Suppressor macrophage treated with lipopolysaccharide for 4 hours (primary cell): ENCODE measurements at places on chromosomes 1 and 21.

DNA sequence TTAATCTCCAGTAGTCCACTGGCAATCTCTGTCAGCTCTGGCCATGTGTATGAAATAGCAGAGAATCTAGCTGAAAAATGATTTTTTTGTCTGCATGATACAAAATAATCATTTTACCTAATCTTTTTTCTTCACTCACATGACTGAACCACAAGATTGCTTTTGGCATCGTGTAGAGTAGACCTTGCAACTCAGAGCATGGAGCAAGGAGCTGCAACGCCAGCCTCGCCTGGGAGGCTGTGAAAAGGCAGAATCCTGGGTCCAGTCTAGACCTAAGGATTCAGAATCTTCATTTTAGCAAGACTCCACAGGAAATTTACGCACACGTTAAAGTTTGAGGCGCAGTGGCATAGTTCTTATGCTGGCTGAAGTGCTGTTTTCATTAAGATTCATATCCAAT lies 40.2 kb downstream of the TOMM20 start:
- DNase-seq, result no peak

DNA sequence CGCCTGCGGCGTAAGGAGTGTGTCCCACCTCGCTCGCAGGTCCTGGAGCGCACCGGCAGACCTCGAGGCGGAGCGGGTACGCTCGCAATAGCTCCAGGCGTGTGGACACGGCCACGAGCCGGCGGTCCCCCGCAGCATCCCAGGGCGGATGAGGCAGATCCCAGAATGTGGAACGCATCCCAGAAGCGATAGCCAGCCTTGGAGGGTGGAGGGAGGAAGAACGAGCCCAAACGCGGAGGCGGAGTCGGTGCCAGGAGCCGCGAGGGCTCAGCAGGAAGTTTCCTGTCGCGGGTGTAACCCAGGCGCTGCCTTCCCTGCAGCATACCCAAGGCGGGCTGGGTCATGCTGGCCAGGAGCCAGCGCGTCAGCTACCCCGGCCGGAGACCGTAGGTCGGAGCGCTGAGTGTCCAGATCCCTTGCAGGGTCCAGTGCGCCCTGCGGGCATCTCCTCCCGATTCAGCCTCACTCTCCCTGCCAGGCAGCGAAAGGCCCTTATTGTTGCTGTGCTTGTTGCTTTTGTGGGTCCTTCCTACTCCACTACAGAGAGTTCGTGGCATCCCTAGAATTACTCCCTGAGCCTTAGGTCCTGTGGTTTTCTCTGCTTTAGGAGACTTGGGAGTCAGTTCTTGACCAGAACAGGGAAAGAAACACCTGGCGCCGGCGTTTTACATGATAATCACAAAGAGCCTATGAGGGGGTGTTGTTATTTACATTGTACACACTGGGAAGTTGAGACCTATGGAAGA lies 27.7 kb downstream of the STYXL2 start:
- DNase-seq, result peak; percentile 40

GRCh38 chr1:81550753-81551152 lies 250.0 kb upstream of the ADGRL2 start:
- no peak for DNase-seq

DNA sequence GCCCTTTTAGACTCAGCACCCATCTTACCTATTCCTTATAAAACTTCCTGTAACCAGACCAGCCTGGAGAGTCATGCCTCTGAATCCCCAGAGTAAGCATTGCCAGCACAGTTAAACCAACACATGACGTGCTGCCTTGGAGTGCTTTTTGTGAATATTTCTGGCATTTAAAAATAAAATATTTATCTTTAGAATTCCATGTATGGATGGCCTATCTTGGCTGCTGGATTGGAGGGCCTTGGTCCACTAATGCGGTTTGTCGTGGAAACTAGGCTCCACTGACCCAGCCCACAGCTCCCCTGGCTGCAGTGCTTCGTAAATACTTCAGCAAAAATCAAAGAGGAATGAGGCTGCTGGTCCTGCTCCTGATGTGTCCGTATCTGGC lies 17.5 kb downstream of the MTARC1 start:
- no peak for DNase-seq

DNA sequence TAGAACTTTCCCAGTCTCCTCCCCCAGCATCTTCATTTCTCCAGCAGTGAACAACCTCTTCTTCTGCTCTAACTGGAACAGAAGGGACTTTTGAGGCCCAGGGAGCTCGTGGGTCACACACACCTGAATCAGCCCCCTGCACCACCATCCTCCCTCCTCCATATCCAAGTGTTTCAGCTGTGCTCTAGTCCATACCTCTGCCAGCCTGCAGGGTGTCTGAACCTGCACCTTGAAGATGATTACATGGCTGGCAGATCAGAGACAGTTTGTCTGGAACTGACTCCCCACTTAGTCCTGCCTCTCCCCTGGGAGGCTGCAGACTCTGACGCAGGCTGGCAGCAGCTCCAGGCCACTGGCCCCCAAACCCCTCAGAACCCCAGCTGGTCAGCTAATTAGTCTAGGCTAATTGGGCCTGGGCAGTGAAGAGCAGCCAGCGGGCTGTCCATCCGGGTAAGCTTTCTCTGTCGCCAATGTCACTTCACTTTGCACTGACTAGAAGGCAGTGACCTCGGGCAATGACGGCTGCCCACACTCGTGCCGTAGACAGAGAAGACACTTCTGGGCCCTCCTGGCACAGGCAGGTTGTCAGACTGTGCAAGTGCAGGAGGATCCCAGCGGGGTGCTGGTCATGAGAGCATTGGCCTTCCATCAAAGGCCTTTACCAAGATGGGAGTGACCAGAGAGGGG lies 12.2 kb downstream of the CAMK1G start:
- no peak for DNase-seq

- DNase-seq, result no peak
These were observed 13.5 kb downstream of the VANGL1 start for GRCh38 chr1:115655306-115655663.

DNA sequence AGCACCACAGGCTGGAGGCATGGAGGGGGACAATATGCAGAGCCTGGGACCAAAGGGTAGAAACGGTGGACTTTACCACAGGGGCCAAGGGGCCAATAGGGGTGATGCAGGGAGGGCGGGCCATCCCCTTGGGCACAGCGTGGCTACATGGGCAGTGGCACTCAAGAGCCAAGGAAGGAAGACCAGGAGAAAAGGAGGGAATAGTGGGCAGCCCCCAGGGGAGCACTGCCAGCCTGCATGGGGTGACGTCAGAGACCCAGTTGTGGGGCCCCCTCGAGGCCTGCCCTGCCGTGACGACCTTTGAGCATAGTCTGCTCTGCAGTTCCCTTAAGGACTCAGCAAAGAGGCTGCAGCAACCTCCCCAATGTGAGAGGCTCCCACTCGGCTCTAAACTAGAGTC lies 95.5 kb upstream of the TMPRSS2 start:
- DNase-seq, result no peak

DNA sequence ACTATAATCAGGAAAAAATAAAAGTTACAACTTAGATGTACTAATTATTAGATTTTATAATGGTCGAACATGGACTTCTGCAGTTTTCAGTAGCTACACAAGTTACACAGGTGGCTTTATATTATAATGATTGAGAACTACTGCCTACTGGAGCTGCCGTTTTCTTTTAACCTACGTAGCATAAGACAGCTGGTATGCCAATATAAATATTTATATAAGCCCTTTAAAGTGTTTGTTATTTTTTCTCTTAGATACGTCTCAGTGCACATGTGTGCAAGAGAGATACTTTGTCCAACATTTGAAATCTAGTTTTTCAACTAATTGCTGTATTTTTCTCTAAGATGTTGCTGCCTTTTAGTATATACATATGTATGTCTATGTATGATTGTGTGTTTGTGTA lies 42.4 kb downstream of the PDC start:
- DNase-seq, result no peak

DNA sequence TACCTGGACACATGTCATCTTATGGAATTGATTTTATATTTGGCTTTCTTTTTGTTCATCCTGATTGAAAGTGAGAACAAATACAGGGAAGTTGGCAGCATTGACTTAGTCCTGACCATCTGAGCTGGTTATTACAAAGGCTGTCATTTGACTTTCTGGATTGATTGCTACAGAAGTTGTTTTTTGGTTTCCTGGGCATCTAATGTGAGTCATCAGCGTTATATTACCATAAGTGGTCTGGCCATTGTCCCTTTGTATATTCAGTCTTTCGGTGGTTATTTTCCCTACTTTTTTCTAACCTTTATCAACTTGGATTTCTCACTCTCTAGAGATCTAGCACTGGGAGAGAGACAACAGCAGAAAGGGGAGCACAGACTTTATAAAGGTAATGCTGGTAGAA lies 1646.5 kb downstream of the MRPL39 start:
- DNase-seq, result peak; percentile 12

GRCh38 chr1:88330201-88330600 lies 353.9 kb upstream of the PKN2 start:
- DNase-seq, result no peak

DNA sequence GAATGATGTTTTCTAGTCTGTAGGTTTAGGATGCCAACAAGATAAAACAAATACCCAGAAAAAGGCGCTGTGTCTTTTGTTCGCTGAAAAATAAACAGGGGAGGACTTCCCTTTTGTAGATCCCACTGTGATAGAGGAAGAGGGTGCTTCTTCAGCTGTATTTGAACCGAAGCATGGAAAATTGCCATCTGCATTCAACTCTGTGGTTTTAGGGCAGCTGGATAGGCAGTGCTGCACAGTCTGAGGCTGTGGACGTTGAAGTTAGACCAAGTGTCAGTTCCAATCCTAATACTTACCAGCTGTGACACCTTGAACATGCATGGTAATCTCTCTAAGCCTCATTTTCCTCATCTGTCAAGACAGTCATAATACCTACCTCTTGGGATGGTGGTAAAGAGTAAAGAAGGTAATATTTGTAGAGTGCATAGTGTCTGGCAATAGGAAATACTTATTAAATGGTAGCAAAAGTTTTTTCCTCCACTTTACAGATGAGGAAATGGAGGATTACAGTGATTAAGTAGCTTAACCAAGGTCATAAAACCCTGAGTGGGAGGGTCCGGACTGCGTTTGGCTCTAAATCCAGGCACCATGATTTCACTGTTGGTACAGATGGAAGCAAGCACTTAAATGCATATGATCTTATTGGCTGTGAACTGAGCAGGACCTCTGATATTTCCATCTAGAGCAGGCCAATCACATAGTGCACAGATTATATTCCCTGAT lies 48.5 kb downstream of the UTP25 start:
- DNase-seq, result no peak

GRCh38 chr1:213060836-213061235 lies 9.8 kb downstream of the RPS6KC1 start:
- DNase-seq, result no peak
